ENCODE measurements at places on chromosomes 5 and 9.

DNA sequence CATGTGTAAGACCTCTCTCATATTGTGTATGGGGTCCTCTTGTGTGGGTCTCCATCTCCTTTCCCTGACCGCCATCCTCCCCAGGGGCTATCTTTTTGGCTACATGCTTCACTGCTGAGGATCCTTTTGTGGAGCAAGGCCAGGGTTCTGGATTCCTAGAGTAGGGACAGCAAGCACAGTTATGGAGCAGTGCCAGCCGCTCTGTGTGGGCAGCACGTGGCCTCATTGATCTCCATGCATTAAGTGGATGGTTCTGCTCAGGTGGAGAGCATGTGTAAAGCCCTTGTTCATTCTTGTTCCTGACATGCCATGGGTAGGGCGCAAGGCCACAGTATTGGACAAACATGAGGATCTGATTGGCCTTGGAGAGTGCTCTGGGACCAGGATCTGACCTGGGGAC, 8.9 kb downstream of the PHF2 start:
- no peak for DNase-seq

DNA sequence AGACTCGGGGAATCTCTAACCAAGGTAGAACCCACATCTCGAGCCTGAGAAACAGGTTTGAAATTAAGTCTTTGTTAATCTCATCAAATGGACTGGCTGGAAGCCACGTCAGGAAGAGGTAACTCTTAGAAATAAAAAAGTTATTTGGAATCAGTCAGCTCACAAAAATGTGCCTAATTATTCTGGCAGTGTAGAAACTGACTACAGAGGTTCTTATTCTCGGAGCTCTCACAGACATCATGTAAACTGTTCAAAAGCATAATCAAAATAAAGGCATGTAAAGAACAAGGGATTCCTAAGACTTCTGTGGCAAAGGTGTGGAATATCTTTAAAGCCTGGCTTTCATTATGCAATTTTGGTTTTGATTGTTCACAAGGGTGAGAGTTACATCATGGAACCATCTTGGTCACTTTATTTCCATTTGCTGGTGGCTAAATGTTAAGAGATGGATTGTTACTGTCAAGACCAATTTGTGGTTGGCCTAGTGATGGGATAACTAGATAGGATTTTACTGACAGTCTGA, 85.1 kb downstream of the OTULIN start:
- no peak for DNase-seq

GRCh38 chr9:95813923-95814322, 61.6 kb upstream of the ERCC6L2 start:
- no peak for DNase-seq

DNA sequence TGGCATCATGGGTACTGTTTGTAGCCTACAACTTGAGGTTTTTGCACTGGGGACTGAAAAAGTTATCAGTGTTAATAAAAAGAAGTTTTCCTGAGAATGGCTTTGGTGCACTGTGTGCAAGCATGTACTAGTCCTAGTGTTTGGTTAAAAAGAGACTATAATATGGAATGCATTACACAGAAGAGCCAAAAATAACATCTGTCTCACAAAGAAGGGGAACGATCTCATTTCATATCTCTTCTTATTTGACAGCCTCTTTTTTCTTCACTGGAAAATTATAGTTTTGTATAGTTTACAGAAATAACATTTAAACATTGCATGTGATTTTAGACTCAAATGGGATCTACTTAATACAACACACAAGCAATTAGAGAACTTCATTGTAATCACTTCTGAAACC, 127.0 kb upstream of the GDNF start:
- DNase-seq: no peak

DNA sequence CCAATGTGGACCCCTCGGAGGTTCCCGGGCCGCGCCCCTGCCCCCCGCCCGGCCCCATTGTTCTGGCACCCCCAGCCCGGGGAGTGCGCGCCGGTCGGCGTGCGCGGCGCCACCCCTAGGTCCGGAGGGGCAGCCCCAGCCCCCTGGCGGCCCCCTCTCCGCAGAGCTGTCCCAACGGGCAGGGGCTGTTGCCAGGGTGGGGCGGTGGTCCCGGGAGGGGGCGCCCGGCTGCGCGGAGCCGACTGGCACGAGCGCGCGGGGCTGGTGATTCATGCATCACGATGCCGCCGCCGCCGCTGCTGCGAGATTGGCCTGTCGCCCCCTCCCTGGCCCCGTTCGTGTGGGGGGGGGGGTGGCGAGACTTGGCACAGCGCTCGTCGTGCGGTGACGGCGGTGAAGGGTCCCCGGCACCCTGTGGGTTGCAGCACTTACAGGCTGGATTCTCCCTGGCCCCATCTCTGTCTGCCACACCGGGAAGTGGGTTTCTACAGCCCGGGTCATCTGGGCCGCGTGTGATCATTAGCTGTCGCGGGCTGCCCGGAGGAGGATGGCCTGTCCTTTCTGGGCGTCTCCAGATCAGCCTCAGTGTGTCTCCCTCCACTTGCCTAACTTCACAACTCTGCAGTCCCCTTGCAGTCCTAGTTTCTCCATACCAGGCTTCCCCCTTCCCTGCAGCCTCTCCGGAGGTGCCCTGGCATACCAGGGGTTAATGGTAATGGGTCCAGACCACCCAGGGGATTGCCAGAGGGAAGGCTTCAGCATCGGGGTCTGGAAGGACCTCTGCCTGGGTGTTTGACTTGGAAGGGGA, 858 bp downstream of the NCS1 start:
- DNase-seq: peak; percentile 71

DNA sequence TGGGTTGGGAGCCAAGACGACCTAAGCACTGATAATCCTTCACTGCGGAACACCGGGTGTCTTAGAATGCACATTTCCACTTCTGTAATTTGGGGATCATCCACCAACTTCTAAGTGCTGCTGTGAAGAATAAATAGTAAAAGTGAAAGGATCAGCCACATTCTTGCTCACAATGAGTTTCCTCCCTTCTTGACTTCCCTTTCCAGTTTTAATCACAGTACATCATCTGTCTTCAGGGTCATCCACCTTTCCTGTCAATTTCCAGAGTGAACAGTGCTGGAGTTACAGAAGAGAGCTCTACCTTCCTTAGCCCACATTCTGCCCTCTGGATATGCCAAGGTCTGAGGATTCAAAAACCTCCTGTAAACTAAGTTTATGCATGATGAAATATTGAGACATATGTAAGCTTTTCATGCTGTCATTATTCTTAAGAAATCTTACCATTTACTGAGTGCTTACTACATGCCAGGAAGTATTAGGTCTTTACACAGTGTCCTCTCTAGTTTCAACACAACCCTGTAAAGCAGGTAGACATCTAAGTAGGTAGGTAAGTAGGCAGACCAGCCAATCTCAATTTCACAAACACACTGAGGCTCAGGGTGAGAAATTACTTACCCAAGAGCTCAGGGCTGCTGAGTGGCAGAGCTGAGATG, 105.2 kb downstream of the CDK5RAP2 start:
- DNase-seq: no peak

DNA sequence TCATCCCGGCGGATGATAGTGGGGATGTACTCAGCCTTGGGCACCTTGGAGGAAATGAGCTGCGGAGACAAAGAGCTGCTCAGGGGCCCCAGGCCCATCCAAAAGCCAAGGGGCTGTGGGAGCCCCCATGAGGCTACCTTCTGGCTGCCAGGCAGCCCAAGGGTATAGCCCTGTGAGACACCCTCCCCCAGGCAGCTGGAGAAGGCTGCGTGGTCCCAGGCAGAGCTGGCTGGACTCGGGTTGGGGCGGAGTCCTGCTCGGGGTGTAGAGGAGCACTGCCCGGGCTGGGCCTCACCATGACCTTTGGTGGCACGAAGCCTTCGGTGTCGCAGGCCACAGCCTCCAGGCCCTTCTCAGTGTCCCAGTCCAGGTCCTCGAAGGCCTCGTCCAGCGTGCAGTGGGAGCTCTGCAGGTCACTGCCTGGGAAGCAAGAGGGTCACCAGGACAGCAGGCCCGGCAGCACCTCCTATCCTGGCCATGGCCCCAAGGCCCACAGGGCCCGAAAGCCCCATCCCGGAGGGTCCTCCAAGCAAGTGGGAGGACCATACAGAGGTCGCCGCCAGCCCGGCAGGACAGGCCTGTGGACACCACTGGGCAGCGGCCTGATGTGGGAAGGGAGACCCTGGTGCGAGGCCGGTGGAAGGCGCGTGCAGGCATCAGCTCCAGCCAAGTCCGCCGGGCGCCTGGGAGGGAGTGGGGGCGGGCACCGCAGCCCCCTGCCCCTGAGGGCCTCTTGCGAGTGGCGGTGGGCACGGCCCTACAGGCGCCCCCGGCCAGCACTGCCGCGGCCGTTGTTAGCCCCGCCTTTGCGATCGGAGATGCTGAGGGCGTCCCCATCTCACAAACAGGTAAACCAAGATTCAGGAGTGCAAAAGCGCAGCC, 6.1 kb downstream of the NSMF start:
- no peak for DNase-seq

GRCh38 chr5:54947187-54947586, 38.2 kb downstream of the ESM1 start:
- DNase-seq: no peak

DNA sequence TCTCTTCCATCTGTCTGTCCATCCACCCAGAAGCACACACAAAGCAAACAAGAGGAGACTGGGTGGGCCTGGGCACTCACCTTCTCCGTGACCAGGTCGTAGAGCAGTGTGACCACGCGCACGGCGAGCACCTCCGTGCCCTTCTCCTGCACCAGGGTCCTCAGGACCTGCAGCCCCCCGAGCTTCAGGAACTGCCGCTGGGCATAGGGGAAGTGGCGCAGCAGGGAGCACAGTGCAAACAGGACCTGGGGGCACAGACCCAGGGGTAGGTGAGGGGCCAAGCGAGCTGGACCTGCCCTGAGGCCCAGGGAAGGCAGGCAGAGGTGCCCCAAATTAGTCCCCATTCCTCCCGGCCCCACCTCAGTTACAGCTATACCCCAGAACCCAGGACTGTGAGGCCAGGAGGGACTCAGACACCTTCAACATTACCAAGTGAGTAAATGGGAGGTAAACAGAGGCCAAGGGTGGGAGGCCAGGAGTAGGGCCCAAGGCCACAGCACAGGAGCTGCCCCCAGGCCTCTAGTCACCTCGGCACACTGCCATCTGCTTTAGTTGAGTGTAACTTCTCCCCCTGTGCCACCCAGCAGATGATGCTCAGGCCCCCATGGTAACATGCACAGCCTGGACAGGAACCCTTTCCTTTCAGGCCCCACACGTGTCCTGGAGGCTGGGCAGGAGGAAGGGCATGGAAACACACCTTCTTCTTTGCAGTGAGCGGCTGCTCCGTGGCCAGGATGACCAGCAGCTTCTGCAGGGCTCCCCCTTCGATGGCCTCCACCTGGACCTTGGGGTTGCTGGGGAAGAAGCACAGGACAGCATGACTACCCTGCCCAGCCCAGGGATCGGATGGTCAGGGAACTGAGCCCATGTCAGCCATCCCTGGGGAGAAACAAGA, 76.2 kb upstream of the LRRTM2 start:
- no peak for DNase-seq
